ENCODE measurements at places on chromosomes 2 and 18. TPM values are rescaled to one million over a fixed set of nuclear protein-coding genes. Genes with fewer than 3 reads are reported as not detected.

The PJVK gene
- 1.9 TPM for total RNA-seq

The SNORC gene
- total RNA-seq = 1.8 TPM

The APCDD1 gene
- total RNA-seq = not detected

The PDE1A gene
- total RNA-seq = not detected

The UBXN2A gene
- 10.5 TPM for total RNA-seq

The IKZF2 gene
- 14.7 TPM for total RNA-seq

The TSGA10 gene
- total RNA-seq = 5.0 TPM

The TUBB8B gene
- not detected for total RNA-seq
